ENCODE measurements at places on chromosomes 1 and 21. TPM values are rescaled to one million over a fixed set of nuclear protein-coding genes. Genes with fewer than 3 reads are reported as not detected.

ADPRS gene
- total RNA-seq: 18.7 TPM

SOAT1 gene
- 26.6 TPM for total RNA-seq

A3GALT2 gene
- not detected for total RNA-seq

SUSD4 gene
- total RNA-seq: under 0.01 TPM

LY9 gene
- not detected for total RNA-seq

TMEM240 gene
- total RNA-seq: 5.4 TPM

SELP gene
- not detected for total RNA-seq

HPCAL4 gene
- total RNA-seq: not detected

ALDH4A1 gene
- total RNA-seq: 12.0 TPM

NTRK1 gene
- 0.16 TPM for total RNA-seq

CENPF gene
- 6.3 TPM for total RNA-seq

S1PR1 gene
- total RNA-seq: 3.3 TPM

BEND5 gene
- not detected for total RNA-seq

VTCN1 gene
- total RNA-seq: not detected

CD34 gene
- total RNA-seq: 0.16 TPM

C1orf116 gene
- total RNA-seq: under 0.01 TPM

DMBX1 gene
- not detected for total RNA-seq

MYBPHL gene
- not detected for total RNA-seq

C8A gene
- not detected for total RNA-seq

Measured in bronchial smooth muscle cell (primary cell).